ENCODE measurements at places on chromosomes 12 and 14.

DNA sequence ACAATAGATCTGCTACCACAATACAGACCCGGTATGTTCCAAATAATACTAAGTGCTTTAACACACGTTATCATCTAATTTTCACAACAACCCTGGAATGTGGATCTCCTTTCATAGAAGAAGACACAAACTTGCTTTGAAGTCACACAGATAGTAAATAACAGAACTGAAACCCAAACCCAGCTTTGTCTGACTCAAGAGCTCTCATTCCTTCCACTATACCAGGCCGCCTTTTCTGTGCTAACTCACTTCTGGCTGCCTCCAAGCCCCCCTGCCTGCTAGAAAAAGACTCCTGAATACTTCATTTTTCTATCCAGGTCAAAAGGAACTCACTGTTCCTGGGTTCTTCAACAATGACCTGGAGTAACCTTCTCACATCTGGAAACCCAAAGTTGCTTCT is 37.8 kb downstream of the PRPF40B start:
- no peak for DNase-seq

- no peak for DNase-seq
Measured at GRCh38 chr14:69586404-69586803, 11.7 kb upstream of the CCDC177 start.

GRCh38 chr12:124497039-124497438 is 70.4 kb downstream of the NCOR2 start:
- DNase-seq, result no peak

- DNase-seq, result no peak
Measured at GRCh38 chr12:49339464-49339861, 2.5 kb upstream of the C1QL4 start.

DNA sequence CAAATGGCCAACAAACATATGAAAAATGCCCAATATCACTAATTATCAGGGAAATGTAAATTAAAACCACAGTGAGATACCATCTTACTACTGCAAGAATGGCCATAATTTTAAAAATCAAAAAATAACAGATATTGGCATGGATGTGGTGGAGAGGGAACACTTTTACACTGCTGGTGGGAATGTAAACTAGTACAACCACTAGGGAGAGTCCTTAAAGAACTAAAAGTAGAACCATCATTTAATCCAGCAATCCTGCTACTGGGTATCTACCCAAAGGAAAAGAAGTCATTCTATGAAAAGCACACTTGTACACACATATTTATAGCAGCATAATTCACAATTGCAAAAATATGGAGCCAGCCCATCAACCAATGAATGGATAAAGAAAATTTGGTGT is 459.7 kb downstream of the GXYLT1 start:
- DNase-seq, result no peak

GRCh38 chr12:116406529-116406928 is 129.0 kb upstream of the MED13L start:
- no peak for DNase-seq

DNA sequence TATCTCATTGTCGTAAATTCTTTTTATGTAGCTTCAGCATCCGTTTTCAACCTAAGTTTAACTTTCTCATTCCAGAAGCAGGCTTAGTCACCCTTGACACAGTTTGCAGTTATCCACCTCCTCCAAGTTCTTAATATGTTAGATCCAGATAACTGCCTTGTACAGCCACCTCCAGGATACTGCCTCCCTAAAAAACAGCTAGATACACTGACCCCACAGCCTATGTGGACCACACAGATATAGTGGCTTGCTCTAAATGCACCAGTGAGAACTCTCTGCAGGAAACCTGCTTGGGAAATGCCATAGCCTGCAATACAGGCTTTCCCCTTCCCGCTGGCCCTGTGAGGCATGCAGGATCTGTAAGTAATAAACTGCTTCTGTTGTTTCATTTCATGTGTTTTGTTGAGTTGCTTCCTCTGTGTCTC is 11.1 kb upstream of the RTL1 start:
- DNase-seq, result peak; percentile 11
